ENCODE measurements at places on chromosomes 7 and 10. TPM values are rescaled to one million over a fixed set of nuclear protein-coding genes. Genes with fewer than 3 reads are reported as not detected.

SAMD9 gene
- total RNA-seq = 1.6 TPM

DNA sequence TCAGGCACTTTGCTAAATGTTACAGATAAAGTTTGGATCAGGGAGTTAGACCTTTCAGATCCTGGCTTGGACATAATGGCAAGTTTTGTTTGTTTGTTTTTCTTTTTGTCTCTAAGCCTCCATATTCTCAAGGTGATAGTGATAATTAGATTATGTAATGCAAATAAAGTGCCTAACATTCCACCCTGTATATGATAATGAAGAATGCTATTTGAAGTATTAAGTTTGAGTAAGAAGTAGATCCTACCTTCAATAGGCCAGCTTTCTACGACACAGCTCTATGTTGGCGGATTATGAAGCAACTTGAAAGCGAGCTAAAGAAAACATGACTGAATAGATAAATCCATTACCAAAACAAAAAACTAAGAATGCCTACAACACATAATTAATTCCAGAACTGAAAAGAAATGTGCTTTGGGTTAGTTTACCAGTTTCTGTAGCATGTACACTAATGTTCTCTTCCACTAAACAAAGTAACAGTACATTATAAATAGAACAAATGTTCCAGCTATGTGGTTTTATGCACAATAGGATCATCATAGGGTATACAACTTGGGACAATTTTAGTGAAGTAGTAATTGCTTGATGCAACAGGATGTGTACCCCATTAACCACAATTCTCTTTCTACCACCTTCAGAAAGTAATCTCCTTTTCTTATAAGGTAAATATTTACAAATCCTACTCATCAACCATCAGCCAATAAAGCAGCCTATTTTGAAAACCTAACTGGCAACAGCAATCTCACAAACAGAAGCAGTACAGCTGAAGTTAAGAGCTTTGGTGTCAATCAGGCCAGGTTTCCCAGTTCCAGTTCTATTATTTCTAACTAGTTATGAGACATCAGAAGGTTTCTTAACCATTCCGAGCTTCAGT lies 1.5 kb downstream of the SEM1 start:
- no peak for DNase-seq

GRCh38 chr10:650886-651615 lies 38.4 kb downstream of the DIP2C start:
- DNase-seq = no peak

DNA sequence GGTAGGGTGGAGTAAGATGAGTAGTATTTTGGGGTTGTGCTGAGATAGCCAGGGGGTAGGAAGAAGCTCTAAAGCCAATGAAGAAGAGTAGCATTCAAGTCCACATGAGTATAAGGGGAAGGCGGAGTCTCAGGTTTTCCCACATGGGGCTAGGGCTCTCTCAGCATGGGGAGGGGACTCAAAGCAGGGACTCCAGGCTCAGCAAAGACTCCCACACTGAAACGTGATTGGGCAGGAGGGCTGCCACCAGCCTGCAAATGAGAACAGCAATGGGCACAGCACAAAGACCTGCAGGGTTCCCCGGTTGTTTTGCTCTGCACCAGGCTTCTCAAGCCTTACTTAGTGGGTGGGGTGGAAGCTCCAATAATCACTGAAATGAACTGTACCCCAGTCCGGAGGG lies 1.5 kb upstream of the NRAP start:
- DNase-seq = no peak

TSPAN13 gene
- 8.9 TPM for total RNA-seq

MMD2 gene
- not detected for total RNA-seq

RET gene
- 0.63 TPM for total RNA-seq

TWIST1 gene
- total RNA-seq = 1.1 TPM

PNLIP gene
- total RNA-seq = 3.5 TPM

POLR2J2 gene
- 2.9 TPM for total RNA-seq

DNA sequence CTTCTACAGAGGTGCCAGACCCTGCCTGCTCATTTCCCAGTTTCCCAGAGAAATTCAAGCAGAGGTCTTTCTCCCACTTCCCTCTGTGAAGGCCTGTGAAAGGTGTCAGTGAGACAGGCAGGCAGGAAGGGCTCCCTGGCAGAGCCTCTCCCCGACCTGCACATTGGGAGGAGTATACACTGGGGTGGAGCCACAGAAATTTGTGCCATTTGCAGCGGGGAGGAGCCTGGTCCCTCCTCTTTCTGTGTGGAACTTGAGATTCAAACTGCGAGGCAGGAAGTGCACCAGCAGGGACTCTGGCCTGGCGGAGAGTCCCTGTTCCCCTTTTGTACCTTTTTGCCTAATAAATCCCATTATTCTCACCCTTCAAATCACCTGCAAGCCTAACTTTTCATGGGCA lies 54.6 kb upstream of the OPN4 start:
- no peak for DNase-seq

DNA sequence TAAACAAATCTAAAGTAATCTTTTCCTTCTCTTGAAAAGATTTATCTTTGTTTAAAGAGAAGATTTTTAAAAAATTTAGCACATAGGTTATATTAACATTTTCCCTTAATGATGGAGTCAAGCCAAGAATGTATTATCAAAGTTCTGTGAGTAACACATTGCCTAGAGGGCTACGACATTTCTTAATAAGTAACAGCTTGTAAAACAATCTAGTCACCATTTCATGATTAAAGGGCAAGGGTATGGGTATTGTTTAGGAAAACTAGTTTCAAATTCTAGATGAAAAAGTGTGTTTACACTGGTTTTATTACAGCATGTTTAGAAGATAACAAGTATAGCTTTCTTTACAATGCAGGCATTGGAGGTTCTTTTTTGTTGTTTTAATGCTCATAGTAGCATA lies 28.6 kb upstream of the LAMB4 start:
- no peak for DNase-seq

TBX20 gene
- total RNA-seq = not detected

GRCh38 chr10:128028508-128029289 lies 97.5 kb downstream of the MKI67 start:
- DNase-seq = no peak

SPAM1 gene
- 0.79 TPM for total RNA-seq

SKIDA1 gene
- total RNA-seq = 0.34 TPM

LRRN3 gene
- total RNA-seq = 0.30 TPM

- peak; percentile 36 for DNase-seq
Measured at GRCh38 chr10:43204943-43205671, 61.8 kb downstream of the RASGEF1A start.

INHBA gene
- 0.49 TPM for total RNA-seq

DNA sequence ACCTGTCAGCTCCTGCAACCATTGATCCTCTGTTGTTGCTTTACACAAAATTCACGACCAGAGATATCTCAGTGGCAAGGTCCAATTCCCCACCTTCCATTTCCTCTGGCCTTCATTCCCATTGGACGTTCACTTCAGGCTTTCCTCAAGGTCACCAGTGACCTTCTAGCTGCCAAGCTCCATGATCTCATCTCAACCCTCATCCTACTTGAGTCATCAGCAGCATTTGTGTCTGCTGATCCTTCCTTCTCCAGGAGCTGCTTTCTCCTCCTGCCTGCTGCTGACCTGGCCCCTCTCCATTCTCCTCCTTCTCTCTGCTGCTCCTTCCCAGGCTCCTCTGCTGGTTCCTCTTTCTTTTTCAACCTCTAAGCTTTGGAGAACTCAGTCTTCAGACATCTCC lies 66.2 kb upstream of the C10orf90 start:
- DNase-seq = no peak

SPDYE16 gene
- total RNA-seq = 0.40 TPM

CFAP70 gene
- total RNA-seq = 0.86 TPM

GRCh38 chr7:127251465-127252376 lies 1.0 kb downstream of the GRM8 start:
- peak; percentile 12 for DNase-seq

DNA sequence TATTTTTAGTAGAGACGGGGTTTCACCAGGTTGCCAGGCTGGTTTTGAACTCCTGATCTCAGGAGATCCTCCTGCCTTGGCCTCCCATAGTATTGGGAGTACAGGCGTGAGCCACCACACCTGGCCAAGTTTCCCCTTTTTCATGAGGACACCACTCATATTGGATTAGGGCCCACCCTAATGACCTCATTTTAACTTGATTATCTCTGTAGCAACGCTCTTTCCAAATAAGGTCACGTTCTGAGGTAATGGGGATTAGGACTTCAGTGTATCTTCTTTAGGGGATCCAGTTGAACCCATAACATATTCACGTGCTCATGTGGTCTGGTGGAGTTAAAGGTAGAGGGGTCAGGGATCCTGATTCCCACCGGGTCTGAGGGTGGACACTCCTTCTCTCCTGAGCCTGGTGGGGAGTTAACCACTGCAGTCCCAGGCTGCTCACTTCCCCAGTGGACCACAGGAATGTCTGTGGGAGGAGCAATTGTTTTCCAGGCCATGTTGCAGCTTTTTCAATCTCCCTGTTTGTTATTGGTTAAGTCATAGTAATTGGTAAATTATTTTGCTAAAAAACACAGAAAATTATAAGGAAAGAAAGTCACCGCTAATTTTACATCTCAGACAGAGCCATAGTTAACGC lies 130.5 kb downstream of the GRK5 start:
- no peak for DNase-seq

- DNase-seq = no peak
Measured at GRCh38 chr7:2611401-2611800, 20.4 kb upstream of the TTYH3 start.

HOXA2 gene
- 0.59 TPM for total RNA-seq

- DNase-seq = no peak
Measured at GRCh38 chr7:27263781-27264180, 21.2 kb downstream of the EVX1 start.

- DNase-seq = peak; percentile 35
Measured at GRCh38 chr7:33757050-33757449, 148.3 kb upstream of the BMPER start.
